ENCODE measurements at places on chromosomes 1 and 21.

- DNase-seq = no peak
These were observed 80.8 kb downstream of the MORN1 start for GRCh38 chr1:2310332-2311183.

- no peak for DNase-seq
These were observed 78.7 kb downstream of the PAPPA2 start for GRCh38 chr1:176541663-176542062.

DNA sequence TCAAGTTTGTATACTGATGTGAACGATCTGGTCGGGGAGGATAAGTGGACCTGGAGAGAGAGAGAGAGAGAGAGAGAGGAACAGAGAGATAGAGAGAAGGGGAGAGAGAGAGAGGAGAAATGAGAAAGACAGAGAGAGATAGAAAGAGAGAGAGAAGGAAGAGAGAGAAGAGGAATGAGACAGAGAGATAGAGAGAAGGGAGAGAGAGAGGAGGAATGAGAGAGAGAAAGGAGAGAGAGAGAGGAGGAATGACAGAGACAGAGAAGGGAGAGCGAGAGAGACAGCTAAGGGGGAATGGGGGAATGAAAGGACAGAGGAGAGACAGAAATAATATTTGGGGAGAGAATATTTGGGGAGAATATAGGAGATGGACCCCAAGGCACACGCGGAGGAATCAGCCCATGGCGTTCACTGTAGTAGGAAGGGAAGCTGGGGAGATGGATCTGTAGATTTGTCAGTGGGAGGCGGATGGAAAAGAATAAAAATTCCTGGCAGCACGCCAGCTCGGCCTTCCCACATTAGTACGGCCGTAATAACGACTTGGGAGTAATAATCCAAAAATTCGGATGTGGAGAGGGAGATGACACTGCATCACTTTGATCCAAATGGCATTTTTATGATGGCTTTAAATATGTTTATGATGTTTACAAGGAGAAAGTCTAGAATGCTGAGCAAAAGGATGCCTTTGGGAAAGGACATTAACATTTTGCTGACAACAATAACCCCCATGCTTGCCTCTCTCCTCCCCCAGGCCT is 159.8 kb upstream of the KCNJ6 start:
- no peak for DNase-seq

GRCh38 chr1:68916221-68916902 is 419.5 kb upstream of the DEPDC1 start:
- peak; percentile 98 for DNase-seq

DNA sequence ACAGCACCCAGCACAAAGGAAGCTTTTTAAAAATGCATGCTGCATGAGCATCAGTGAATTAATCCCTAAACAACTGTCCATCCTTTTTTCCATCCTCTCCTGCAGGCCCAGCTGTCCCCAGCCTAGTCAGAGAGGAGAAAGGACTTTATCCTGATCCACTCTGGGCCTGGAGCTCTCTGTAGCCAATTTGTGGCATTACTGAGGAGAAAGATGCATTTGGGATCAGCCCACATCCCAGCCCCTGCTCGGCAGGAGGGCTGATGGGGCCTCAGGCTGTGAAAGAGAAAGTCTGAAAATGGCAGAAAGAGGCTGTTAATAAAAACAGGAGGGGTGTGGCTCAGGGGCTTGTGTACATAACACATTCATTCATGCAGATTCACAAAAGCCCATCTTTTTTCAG is 37.5 kb upstream of the ATP2B4 start:
- DNase-seq = no peak

DNA sequence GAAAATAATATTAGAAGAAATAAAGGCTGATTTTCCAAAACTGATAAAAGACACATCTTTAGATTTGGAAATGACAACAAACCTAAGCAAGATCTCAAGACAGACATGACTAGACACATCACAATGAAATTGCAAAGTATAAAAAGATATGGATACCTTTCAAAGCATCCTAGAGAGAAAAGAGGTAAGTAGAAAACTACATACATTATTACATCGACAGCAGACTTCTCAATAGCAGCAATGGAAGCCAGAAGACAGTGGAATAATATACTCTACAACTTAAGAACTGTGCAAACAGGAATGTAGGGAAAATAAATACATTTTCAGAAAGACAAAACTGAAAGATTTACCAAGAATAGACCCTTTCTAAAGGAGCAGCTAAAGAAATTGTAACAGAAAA is 50.2 kb downstream of the DENND1B start:
- DNase-seq = peak; percentile 1

DNA sequence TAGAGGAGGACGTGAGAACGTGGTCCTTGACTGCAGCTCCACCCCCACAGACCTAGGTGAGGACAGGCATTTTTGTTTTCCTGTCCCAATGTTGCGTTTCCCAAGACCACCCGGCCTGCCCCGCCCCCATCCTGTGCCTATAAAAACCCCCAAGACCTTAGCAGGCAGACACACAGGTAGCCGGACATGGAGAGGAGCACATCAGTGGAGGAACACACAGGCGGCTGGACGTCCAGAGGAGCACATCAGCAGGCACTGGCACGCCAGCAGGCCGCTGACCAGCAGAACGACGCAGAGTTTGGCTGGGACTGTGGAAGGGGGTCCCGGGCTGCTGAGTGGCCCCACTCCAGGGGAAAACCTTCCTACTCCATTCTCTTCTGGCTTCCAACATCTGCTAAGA is 12.7 kb upstream of the HMGCL start:
- no peak for DNase-seq

DNA sequence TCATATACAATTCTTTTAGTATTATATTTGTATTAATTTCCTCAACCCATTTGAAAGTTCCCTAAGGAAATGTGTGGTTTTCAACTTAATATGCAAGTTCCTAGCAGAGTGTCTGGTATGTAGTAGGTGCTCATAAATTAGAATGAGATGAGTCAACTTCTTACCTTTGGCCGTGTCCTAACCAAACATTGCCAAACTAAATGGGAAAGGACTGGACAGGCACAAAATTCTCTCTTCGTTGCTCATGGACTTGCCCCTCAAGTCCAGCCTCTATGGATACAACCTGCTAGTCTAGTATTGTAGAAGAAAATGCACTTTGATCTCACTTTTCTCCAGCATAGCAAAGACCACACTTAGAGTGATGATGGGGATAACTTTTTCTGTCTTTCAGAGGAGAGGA is 11.6 kb upstream of the MRPS14 start:
- DNase-seq = no peak

DNA sequence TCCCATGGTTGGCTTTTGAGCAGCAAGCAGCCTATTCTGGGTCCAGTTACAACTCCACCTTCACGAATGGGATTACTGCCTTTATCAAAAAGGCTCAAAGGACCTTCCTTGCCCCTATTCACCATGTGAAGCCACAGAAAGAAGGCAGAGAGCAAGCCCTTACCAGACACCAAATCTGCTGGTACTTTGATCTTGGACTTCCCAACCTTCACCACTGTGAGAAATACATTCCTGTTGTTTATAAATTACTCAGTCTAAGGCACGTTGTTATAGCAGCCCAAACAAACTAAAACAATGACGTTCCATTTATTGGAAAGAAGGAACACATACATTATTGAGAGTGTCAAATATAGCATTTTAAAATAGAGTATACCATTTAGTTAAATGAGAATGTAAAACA is 1557.9 kb downstream of the PLA2G4A start:
- DNase-seq = no peak

DNA sequence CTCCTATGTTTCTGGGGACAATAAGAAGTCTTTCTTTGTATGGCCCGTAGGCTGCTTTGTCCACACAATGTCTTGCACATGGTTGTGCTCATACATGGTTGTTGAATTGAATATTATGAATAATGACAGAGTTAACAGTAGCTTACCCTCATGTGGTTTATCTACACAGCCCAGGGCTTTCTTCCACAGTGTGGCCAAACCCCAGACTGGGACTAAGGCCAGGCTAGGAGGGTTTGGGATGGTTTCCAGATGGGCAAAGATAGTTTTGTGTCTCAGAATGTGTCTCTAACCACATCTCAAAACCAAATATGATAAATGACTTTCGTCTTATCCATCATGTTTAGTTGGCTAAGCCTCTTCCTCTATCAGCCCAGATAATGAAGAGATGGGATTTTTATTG is 65.2 kb downstream of the CACNA1E start:
- peak; percentile 18 for DNase-seq
